ENCODE measurements at places on chromosomes 13 and 19. TPM values are rescaled to one million over a fixed set of nuclear protein-coding genes. Genes with fewer than 3 reads are reported as not detected.

GRCh38 chr13:98300956-98301641, 124.0 kb upstream of the RNF113B start:
- no peaks in the 10 kb centered on the region for H3K27me3 ChIP-seq
- peaks cover 25% of the 10 kb centered on the region for H3K4me1 ChIP-seq
- H3K36me3 ChIP-seq, result no peaks in the 10 kb centered on the region
- DNase-seq, result peak; percentile 77

The USPL1 gene
- total RNA-seq, result 24.4 TPM

- H3K27me3 ChIP-seq, result no peaks in the 10 kb centered on the region
- no peaks in the 10 kb centered on the region for H3K36me3 ChIP-seq
- H3K4me3 ChIP-seq, result no peak overlapping the region
- peak overlapping the region; percentile 59 for H3K27ac ChIP-seq
Observed at GRCh38 chr19:5961969-5962945, 15.7 kb downstream of the RANBP3 start.

The IZUMO2 gene
- 1.1 TPM for total RNA-seq

GRCh38 chr19:46731584-46731983, 14.3 kb upstream of the FKRP start:
- no peak overlapping the region for H3K27ac ChIP-seq
- peaks cover 40% of the 10 kb centered on the region for H3K36me3 ChIP-seq
- no peak overlapping the region for H3K4me3 ChIP-seq
- H3K4me1 ChIP-seq, result no peaks in the 10 kb centered on the region
- H3K27me3 ChIP-seq, result no peaks in the 10 kb centered on the region

GRCh38 chr19:13830741-13831536, 35.7 kb downstream of the ZSWIM4 start:
- H3K27me3 ChIP-seq, result no peaks in the 10 kb centered on the region
- peaks cover 9% of the 10 kb centered on the region for H3K4me1 ChIP-seq
- DNase-seq, result no peak
- peaks cover under 1% of the 10 kb centered on the region for H3K36me3 ChIP-seq
- H3K4me3 ChIP-seq, result no peak overlapping the region
- H3K27ac ChIP-seq, result no peak overlapping the region

The RPS16 gene
- 1,716 TPM for total RNA-seq

The NAPSA gene
- 0.85 TPM for total RNA-seq

GRCh38 chr19:41311613-41312012, 1.6 kb downstream of the CCDC97 start:
- no peak overlapping the region for H3K27ac ChIP-seq
- no peaks in the 10 kb centered on the region for H3K27me3 ChIP-seq
- H3K4me3 ChIP-seq, result no peak overlapping the region
- peaks cover 14% of the 10 kb centered on the region for H3K4me1 ChIP-seq
- H3K36me3 ChIP-seq, result peaks cover 14% of the 10 kb centered on the region
- no peak for DNase-seq

The APLP1 gene
- total RNA-seq, result 38.0 TPM

GRCh38 chr13:80145171-80145690, 195.7 kb downstream of the SPRY2 start:
- no peaks in the 10 kb centered on the region for H3K36me3 ChIP-seq
- DNase-seq, result no peak
- no peaks in the 10 kb centered on the region for H3K4me1 ChIP-seq
- H3K4me3 ChIP-seq, result no peak overlapping the region
- no peak overlapping the region for H3K27ac ChIP-seq

The ZNF155 gene
- total RNA-seq, result 9.9 TPM

- no peak overlapping the region for H3K4me3 ChIP-seq
- H3K27me3 ChIP-seq, result no peaks in the 10 kb centered on the region
- no peak for DNase-seq
- no peaks in the 10 kb centered on the region for H3K4me1 ChIP-seq
- no peaks in the 10 kb centered on the region for H3K36me3 ChIP-seq
Observed at GRCh38 chr13:99386911-99387788, 80.0 kb upstream of the GPR183 start.

The CYP2A7 gene
- not detected for total RNA-seq

The ZNF417 gene
- 16.5 TPM for total RNA-seq

DNA sequence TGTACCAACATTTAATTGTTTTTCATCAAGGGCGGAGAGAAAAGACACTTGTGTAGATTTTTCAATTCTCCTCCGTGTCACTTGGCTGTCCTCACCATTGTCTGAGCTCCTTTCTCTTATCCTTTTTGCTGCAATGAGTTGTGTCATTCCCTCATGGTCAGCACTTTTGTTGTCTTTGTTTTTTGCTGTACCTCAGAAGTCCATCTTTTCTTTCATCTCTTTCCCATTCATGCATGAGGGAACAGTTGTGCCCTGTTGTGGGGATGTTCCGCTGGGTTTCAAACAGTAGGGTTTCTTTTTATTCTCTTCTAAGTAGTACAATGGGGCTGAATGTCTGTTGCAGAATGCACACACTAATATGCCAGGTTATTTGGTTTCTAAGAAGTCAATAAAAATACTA, 222.6 kb downstream of the TM9SF2 start:
- H3K36me3 ChIP-seq, result no peaks in the 10 kb centered on the region
- no peak for DNase-seq
- H3K27me3 ChIP-seq, result no peaks in the 10 kb centered on the region
- no peaks in the 10 kb centered on the region for H3K4me1 ChIP-seq
- H3K27ac ChIP-seq, result no peak overlapping the region

DNA sequence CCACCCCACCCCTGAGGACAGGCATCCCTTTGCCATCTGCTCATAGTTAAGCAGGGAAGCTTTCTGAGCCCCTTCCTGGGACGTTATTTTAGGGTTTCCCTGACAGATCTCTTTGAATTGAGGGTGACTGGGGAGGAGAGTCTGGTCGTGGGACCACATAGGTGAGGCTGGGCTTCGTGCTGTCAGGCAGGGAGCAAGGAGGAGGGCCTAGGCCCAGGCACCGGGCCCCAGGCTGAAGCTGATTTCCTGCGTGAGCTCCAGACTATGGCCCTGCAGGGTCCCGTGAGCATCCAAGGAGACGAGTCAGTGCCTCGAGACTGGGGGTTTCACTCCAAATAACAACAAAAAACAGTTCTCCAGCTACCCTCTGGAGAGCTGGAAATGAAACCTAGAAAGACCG, 60.4 kb downstream of the MYO9B start:
- peaks cover 14% of the 10 kb centered on the region for H3K4me1 ChIP-seq
- no peak overlapping the region for H3K4me3 ChIP-seq

DNA sequence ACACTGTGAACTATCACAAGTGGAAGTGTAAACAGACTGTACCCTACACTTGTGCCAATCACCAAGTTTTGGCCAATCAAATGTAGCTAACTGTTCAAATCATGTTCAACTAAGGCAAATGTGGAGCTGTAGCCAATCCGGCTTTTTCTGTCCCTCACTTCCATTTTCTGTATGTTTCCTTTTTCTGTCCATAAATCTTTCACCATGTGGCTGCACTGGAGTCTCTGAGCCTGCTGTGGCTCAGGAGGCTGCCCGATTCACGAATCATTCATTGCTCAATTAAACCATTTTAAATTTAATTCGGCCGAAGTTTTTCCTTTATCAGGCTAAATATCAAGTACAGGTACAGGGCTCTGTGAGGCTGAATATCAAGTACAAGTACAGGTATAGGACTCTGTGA, 216.5 kb downstream of the RFC3 start:
- no peak for DNase-seq
- no peak overlapping the region for H3K4me3 ChIP-seq
- no peak overlapping the region for H3K27ac ChIP-seq
- no peaks in the 10 kb centered on the region for H3K36me3 ChIP-seq
- H3K4me1 ChIP-seq, result no peaks in the 10 kb centered on the region
- no peaks in the 10 kb centered on the region for H3K27me3 ChIP-seq

DNA sequence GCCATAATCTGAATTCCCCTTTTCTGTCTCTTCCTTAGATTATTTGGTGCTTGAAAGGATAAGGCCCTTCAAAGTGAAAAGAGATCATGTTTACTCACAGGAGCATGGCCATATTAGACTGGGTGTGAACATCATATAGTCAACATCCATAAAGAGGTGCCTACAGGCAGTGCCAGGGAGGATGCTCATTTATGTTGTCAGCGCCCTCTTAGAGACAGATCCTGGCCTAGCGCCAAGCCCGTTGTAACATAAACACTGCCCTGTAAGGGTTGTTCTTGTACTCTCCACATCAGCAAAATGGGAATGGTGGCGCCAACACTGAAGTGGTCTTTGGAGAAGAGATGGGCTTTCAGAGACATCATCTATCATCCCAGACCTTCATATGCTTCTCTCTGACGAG, 16.1 kb downstream of the PCDH8 start:
- H3K36me3 ChIP-seq, result no peaks in the 10 kb centered on the region
- peaks cover 4% of the 10 kb centered on the region for H3K27me3 ChIP-seq
- no peak overlapping the region for H3K27ac ChIP-seq
- no peak for DNase-seq
- H3K4me1 ChIP-seq, result no peaks in the 10 kb centered on the region
- no peak overlapping the region for H3K4me3 ChIP-seq

DNA sequence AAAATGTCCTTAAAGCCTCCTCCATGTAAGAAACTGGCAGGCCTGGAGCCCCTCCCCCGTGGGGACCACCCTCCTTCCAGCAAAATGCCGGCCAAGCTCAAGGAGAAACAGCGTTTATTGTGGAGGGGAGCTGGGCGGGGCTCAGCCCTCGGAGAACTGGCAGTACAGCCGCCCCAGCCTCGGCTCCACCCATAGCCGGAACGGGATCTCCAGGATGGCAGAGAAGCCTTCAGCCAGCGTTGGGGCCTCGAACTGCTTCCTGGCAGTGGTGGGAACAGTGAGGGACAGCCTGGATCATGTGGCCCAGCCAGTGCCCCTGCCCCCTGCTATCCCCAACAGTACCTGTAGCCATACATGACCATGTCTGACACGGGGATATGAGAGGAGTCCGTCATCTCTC, 6.3 kb downstream of the PNKP start:
- DNase-seq, result peak; percentile 81
- H3K4me1 ChIP-seq, result peaks cover 7% of the 10 kb centered on the region
- peak overlapping the region; percentile 81 for H3K27ac ChIP-seq
- peak overlapping the region; percentile 8 for H3K4me3 ChIP-seq
- peaks cover 32% of the 10 kb centered on the region for H3K36me3 ChIP-seq

The NLRP7 gene
- not detected for total RNA-seq

DNA sequence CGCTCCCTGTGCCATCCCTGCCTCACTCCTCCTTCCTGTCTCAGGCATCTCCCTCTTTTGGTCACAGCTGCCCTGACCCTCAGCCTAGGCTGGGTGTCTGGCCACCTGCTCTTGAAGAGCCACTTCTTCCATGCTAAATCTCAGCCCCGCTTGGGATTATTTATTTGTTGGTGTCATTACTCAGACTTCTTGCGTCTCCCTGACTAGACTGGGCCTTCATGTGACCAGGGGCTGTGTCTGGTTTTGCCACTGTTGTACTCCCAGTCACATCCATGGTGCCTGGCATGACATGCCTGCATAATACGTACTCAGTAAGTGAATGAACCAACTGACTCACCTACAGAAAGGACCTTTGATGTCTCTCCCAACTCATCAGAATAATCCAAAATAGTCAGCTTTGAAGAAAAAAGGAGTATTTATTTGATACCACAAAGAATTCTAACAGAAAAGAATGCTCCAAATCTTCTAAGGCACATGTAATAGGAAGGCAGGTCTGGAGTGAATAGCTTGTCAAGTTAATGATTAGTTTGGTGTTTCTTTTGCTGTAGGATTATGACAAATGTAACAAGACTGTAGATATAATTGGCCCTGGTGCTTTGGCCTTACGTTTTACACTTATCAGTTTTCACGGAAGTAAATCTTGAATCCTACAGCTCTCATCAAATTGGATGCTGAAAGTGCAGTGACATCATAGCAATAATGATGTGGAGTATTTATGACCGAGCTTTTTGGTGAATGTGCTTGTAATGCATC, 84.0 kb downstream of the ALOX5AP start:
- no peak overlapping the region for H3K27ac ChIP-seq
- no peaks in the 10 kb centered on the region for H3K27me3 ChIP-seq
- no peak overlapping the region for H3K4me3 ChIP-seq
- no peaks in the 10 kb centered on the region for H3K4me1 ChIP-seq
- DNase-seq, result no peak

GRCh38 chr13:41295973-41296372, 15.1 kb upstream of the NAA16 start:
- DNase-seq, result no peak
- no peak overlapping the region for H3K4me3 ChIP-seq
- no peaks in the 10 kb centered on the region for H3K36me3 ChIP-seq
- H3K27ac ChIP-seq, result no peak overlapping the region
- H3K4me1 ChIP-seq, result no peaks in the 10 kb centered on the region

DNA sequence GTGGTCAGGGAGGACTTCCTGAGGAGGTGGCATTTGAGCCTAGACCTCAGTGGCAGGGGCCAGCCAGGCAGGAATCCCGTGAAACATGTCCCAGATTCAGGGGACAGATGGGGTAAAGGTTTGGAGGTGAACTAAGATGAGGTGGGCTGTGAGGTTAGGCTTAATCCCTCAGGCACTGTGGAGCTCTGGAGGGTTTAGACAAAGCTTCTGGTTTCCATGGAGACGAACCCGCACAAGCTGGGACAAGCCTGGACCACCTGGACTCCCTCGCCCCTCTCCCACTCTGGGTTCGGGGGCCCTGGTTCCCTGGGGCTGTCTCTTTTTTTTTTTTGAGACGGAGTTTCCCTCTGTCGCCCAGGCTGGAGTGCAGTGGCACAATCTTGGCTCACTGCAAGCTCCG, 15.7 kb downstream of the TJP3 start:
- H3K27ac ChIP-seq, result no peak overlapping the region
- no peaks in the 10 kb centered on the region for H3K27me3 ChIP-seq
- DNase-seq, result no peak
- no peak overlapping the region for H3K4me3 ChIP-seq
- peaks cover 8% of the 10 kb centered on the region for H3K4me1 ChIP-seq

- no peaks in the 10 kb centered on the region for H3K36me3 ChIP-seq
- no peaks in the 10 kb centered on the region for H3K4me1 ChIP-seq
- DNase-seq, result peak; percentile 30
- peak overlapping the region; percentile 22 for H3K27ac ChIP-seq
- no peaks in the 10 kb centered on the region for H3K27me3 ChIP-seq
- H3K4me3 ChIP-seq, result no peak overlapping the region
Observed at GRCh38 chr13:40440990-40441820, 225.2 kb downstream of the FOXO1 start.

DNA sequence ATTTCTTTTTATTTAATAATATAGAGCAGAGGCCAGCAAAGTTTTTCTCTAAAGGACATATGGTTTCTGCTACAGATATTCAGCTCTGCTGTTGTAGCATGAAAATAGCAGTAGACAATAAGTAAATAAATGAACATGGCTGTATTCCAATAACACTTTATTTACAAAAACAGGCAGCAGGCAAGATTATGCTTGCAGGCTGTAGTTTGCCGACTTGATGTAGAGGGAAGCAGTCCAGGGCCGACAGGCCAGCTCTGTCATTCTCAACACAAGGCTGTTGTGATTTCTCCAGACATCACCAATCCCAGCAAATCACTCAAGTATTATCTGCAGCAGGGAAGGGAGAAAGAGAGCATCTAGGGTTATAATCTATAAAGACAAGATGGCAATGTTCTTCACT, 1062.5 kb upstream of the PCDH9 start:
- no peaks in the 10 kb centered on the region for H3K36me3 ChIP-seq
- no peaks in the 10 kb centered on the region for H3K27me3 ChIP-seq
- no peak for DNase-seq
- no peaks in the 10 kb centered on the region for H3K4me1 ChIP-seq
- H3K4me3 ChIP-seq, result no peak overlapping the region

The RDH8 gene
- total RNA-seq, result not detected

The PALM gene
- 58.7 TPM for total RNA-seq

All from prostate gland (tissue), 2 donors.